ENCODE measurements at places on chromosomes 1 and 21. TPM values are rescaled to one million over a fixed set of nuclear protein-coding genes. Genes with fewer than 3 reads are reported as not detected.

- DNase-seq = no peak
Observed at GRCh38 chr1:17654519-17654918, 100.6 kb upstream of the ACTL8 start.

DNA sequence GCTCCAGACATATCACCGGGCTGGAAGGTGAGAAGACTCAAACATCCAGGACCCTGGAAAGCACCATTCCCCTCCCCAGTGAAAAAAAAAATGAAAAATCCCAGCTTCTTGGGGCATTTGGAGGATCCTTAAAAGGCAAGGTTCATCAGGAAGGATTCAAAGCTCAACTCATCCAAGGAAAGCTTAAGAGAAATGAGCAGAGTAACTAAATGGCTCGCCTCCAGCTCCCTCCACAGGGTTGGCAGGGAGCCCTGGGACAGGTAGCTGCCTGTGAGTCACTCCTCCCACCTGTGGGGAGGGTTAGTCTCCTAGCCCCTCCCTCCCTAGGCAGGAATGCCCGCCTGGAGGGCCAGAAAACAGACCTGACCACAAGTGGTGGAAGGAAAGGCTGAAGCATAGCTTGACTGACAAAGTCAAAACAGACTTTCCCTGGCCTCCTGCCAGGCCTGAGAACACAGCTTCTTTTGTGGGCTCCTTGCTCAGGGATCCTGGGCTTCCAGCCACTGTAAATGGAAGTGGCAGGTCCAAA is 712 bp upstream of the LAMB3 start:
- peak; percentile 61 for DNase-seq

The ANXA9 gene
- total RNA-seq = 1.7 TPM

DNA sequence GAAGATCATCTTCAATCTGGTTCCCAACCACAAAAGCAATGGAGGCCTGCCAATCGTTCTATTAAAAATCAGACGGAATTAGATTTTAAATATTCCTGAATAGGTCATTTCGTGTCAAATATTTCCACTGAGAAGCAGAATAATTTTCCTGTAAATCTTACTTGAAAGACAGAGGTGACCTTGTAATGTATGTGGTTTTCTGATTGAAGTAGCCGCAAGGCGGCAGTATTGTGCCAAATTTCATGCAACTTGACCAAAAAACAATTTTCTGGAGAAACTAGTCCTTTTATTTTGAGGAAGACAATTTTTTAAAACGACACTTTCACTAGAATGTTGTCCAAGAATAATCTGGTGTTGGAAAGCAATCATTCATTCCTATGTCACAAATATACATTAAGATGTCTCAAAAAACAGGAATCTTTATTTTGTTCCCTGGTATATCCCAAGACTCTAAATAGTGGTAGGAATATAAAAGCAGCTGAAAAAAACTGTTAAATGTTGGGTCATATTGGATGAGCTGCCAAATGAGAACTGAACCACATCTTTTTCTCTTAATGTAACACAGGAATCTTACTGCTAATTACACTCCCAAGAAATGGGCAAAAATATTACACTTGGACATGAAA is 33.6 kb downstream of the SPAG17 start:
- DNase-seq = peak; percentile 63

- no peak for DNase-seq
Observed at GRCh38 chr21:34077888-34078287, 4.5 kb downstream of the MRPS6 start.

GRCh38 chr1:26112407-26112775 is 767 bp downstream of the PDIK1L start:
- DNase-seq = no peak

DNA sequence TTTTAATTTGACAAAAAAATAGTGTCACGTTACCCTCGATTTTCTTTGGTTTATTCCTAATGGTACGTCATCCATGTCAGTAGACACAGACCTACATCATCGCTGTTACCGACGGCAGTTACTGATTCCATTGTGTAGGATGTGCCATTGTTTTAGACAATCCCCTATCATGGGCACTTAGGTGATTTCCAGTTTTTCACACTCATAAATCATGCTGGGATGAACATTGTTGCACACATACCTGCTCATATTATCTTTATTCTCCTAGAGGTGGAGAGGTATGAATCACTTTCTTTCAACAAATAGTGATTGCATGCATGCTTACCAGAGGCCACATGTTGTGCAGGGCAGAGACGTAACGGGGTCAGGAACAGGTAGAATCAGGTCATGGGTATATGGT is 79.7 kb upstream of the EFHD2 start:
- no peak for DNase-seq

GRCh38 chr1:179547021-179547535 is 28.7 kb downstream of the NPHS2 start:
- no peak for DNase-seq

- no peak for DNase-seq
Observed at GRCh38 chr1:108845991-108846390, 10.9 kb downstream of the AKNAD1 start.

The HMGCL gene
- 45.3 TPM for total RNA-seq

The SEMA4A gene
- total RNA-seq = 8.6 TPM

DNA sequence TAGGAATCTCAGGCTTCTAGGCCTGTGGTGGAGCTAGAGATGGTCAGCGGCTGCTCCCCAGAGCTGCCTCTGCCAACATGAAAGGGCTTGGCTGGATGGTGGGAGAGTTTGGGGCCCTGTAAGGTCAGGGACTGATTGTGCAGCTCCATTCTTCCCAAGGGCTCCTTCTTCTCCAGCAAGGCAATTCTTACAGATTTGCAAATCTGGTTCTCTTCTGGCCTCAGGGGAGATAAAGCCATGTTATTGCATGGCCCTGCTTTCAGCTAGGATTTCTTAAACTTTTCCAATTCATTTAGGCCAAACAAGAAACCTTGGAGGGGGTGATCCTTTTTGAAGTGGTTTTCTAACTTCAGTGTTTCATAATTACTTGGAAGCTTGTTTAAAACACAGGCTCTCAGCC is 213.4 kb downstream of the PRDM2 start:
- DNase-seq = no peak

DNA sequence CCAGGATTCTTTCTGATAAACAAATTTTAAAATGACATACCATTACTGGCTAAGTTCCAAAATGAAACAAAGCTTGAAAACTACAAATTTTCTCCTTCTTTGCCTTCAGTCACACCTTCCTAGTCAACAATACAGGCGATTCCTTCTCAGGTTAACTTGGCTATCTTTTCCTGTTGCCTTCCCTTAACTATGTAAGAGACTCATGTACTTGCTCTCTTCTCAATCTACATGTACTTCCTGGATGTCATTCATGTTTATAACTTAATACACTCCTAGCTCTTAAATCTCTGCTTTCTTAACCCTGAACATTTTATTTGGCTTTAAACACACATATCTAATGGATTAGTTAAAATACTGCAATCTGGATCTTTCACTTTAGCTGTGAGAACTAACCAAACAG is 97.0 kb downstream of the COQ8A start:
- DNase-seq = no peak

GRCh38 chr21:34807881-34808568 is 139.2 kb downstream of the CLIC6 start:
- DNase-seq = peak; percentile 95

GRCh38 chr1:210527091-210527490 is 198.4 kb downstream of the HHAT start:
- no peak for DNase-seq

The KIAA1614 gene
- 1.3 TPM for total RNA-seq

The LRRC71 gene
- total RNA-seq = 0.11 TPM

GRCh38 chr1:203371288-203371687 is 20.4 kb upstream of the FMOD start:
- DNase-seq = no peak

- DNase-seq = no peak
Observed at GRCh38 chr1:51968632-51969031, 21.9 kb downstream of the RAB3B start.

GRCh38 chr1:163191301-163191700 is 11.4 kb downstream of the RGS5 start:
- no peak for DNase-seq

The OR6F1 gene
- total RNA-seq = not detected

The TTLL7 gene
- total RNA-seq = 7.8 TPM

- no peak for DNase-seq
Observed at GRCh38 chr1:175968486-175969172, 225.2 kb upstream of the TNR start.

The C1orf185 gene
- total RNA-seq = not detected

- DNase-seq = peak; percentile 64
Observed at GRCh38 chr1:174116042-174116441, 43.3 kb upstream of the RABGAP1L start.

GRCh38 chr21:44828362-44829056 is 10.6 kb upstream of the SUMO3 start:
- DNase-seq = no peak

DNA sequence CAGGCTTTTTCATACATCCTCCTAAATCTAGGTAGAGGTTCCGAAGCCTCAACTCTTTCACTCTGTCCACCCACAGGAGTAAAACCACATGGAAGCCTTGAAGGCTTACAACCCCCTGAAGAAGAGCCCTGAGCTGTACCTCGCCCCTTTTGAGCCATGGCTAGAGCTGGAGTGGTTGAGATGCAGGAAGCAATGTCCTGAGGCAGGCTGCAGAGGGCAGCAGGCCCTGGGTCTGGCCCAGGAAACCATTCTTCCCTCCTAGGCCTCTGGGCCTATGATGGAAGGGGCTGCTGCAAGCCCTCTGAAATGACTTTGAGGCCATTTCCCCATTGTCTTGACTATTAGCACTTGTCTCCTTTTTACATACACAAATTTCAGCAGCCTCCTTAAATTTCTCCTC is 1503.0 kb downstream of the KCNT2 start:
- no peak for DNase-seq

The TRAPPC3 gene
- total RNA-seq = 99.6 TPM

The F13B gene
- total RNA-seq = not detected

The GNAT2 gene
- not detected for total RNA-seq

The HPDL gene
- 1.4 TPM for total RNA-seq

GRCh38 chr1:41622859-41623732 is 138.6 kb upstream of the EDN2 start:
- peak; percentile 14 for DNase-seq

DNA sequence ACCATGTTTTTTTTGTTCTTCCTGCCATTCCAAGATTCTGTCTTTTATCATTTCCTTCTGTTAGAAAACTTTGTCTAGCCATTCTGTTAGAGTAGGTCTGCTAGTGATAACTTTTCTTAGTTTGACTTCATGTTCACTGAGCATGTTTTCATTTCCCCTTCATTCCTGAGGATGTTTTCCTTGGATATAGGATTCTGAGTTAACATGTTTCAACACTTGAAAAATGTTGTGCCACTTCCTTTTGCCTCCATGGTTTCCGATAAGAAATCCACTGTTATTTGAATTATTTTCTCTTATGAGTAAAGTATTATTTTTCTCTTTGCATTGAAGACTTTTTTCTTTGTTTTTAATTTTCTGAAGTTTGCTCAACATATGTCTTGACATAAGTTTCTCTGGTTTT is 66.7 kb downstream of the ATP1A1 start:
- DNase-seq = peak; percentile 84

- no peak for DNase-seq
Observed at GRCh38 chr1:81430236-81430938, 370.3 kb upstream of the ADGRL2 start.

DNA sequence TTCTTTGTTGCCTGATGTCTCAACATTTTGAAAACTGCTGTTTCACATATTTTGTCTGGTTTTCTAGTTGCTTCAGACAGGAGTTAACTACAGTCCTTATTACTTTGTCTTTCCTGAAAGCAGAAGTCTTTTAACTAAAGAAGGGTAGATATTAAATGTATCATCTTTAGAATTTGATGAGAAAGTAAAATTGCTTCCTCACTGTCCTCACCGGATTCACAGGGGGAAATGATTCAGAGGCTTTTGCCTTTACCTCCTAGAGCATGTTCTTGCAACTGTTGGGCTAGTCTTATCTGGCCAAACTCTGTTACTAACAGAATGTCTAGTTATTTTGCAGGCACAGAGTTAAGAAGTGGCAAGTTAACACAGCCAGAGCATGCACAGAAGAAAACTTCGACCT is 107.2 kb upstream of the VAV3 start:
- DNase-seq = no peak

DNA sequence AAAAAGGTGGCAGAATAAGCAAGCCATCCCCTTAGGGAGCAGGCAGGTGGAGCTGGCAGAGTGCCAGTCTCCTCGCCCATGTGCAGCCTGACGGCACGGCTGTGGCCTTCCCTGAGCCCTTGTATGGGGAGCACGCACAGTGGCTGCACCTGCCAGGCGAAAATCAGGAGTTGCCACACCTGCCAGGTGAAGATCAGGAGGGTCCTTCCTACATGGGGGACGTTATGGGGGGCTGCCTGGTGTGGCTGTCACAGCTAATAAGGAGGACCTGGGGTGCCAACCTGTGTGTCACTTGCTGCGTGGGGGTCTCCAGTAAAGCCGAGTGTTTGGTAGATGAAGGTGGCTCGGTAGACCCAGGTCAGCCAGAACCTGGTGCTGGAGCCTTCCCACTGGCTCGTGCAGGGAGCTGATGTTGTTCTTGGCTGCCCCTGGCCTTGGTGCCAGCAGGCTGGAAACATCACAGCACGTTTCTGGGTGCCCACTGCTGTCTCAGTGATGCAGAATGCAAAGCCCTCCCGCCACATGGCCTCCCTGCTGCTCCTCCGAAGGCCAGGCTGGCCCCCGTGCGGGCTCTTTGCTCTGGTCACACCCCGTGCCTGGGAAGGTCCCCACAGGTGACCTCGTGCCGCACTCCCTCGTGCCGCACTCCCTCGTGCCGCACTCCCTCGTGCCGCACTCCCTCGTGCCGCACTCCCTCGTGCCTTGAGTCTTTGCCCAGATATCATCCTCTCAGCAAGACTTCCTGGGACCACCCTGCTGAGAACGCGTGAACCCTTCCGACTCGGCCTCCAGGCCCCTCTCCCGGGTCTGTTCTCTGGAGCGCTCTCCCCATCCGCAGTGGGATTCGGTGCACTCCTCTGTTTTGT is 55.4 kb downstream of the SLC37A1 start:
- no peak for DNase-seq

The TCHHL1 gene
- total RNA-seq = not detected

The AMPD1 gene
- total RNA-seq = not detected

- DNase-seq = no peak
Observed at GRCh38 chr1:160162931-160163330, 11.5 kb downstream of the ATP1A4 start.

GRCh38 chr1:243939167-243939848 is 89.3 kb upstream of the AKT3 start:
- peak; percentile 39 for DNase-seq

All from cardiac muscle cell (in vitro differentiated cells and primary cell).